ENCODE measurements at places on chromosomes 12 and 14. TPM values are rescaled to one million over a fixed set of nuclear protein-coding genes. Genes with fewer than 3 reads are reported as not detected.

Gene XRCC3
- total RNA-seq, result 5.4 TPM

Gene ERBB3
- 25.0 TPM for total RNA-seq

Gene DPY19L2
- total RNA-seq, result 7.9 TPM

Gene CLEC4A
- 0.40 TPM for total RNA-seq

Gene PTPRR
- total RNA-seq, result 0.83 TPM

Gene GPR137C
- 1.2 TPM for total RNA-seq

Gene C12orf43
- total RNA-seq, result 22.1 TPM

Gene LGALS3
- total RNA-seq, result 247 TPM

Gene NKX2-1
- 0.45 TPM for total RNA-seq

Gene ASCL1
- 0.17 TPM for total RNA-seq

Gene CALM1
- total RNA-seq, result 761 TPM

Gene ACACB
- 98.5 TPM for total RNA-seq

Gene KRT73
- not detected for total RNA-seq

Gene ZNF385A
- total RNA-seq, result 32.6 TPM

Gene LMNTD1
- 0.75 TPM for total RNA-seq

Gene NYNRIN
- total RNA-seq, result 8.0 TPM
